Muscle of arm (tissue), 14 donors: ENCODE measurements at places on chromosomes 5 and 9. TPM values are rescaled to one million over a fixed set of nuclear protein-coding genes. Genes with fewer than 3 reads are reported as not detected.

- DNase-seq, result no peak
These were observed 373.5 kb downstream of the KIAA0825 start for GRCh38 chr5:94244921-94245320.

DNA sequence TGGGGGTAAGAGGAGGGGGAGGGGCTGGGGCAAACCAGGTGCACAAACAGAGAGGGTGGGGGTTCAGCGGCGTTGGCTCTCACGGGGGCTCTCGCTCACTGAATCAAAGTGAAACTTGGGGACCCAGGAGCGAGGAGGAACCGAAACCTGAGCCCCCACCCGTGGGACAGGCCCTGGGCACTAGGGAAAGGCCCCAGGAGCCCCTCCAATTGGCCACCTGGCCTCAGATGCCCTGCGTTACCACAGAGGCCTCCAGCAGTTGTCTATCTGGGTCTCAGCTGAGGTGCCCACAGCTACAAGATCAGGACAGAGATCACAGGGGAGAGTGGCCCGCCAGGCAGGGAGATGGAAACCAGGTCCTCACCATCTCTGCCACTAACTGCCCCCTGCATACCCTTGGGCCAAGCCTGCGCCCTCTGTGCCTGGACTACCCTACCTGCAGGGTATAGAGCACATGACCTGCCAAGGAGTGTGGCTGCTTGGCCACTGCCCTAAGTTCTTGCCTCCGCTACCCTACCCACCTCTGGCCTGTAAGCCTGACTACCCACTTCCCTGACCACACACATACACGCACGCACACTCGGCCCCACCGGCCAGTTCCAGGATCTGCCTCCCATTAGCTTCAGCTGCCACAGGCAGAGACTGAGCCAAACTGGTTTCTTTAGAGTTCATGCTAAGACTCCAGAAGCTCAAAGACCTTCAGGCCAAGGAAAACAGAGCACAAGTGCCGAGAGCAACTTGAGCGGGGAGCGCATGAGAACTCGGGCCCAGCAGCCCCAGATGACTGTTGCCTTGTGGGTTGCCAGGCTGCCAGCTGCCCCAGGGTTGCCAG is 39.9 kb downstream of the PAX5 start:
- no peak for DNase-seq

DNA sequence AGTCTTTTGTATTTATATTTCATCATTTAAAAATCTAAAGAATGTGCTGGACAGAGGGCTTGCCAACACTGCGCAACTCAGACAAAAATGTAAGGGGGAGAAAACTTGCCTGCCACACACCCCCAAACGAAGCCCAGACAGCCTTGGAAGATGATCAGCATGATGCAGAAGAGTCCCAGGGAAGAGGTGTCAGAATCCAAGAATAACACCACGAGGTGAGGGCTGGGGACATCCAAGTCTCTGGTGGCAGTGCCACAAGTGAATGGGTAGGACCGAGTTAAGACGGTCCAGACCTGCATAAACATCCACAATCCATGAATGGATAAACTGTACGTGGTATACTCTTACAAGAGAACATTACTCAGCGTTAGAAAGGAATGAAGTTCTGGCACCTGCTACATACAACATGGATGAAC is 10.4 kb downstream of the EPB41L4B start:
- DNase-seq, result peak; percentile 49

- no peak for DNase-seq
These were observed 60.9 kb downstream of the SLC12A2 start for GRCh38 chr5:128144491-128144890.

DNA sequence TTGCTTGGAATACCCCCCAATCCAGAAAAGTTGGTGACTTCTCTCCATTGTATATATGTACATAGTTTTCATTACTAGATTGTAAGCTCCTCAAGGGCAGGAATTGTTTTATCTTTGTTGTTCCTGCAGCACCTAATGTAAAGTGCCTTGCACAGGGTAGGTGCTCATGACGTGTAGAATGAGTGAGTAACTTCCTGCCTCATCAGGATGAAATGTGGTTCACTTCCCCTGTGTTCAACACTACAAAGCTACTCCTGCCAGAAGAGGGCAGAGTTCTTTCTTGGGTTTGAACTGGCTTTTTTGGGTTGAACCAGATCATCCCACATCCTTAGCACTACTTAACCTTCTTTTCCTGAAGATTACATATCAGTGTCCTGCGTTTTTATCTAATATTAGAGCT is 23.9 kb downstream of the GTF3C4 start:
- no peak for DNase-seq

DNA sequence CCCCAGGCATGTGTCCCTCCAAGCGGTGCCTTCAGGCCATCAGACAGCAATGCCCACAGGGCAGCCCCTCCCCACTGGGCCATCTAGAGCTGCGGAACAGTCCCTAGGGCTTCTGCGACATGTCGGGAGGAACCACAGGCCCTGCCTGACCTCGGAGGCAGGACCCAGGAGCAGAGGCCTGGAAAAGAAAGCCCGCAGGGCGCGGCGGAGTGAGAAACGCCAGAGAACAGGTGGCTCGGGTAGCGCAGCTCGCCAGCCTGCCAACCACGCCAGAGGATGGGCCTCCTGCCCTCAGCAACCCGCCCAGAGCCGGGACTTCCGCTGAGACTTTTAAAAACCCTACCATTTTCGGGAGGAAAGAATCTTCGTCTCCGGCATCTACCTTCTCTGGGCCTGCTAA is 715 bp downstream of the LCN8 start:
- DNase-seq, result no peak

DNA sequence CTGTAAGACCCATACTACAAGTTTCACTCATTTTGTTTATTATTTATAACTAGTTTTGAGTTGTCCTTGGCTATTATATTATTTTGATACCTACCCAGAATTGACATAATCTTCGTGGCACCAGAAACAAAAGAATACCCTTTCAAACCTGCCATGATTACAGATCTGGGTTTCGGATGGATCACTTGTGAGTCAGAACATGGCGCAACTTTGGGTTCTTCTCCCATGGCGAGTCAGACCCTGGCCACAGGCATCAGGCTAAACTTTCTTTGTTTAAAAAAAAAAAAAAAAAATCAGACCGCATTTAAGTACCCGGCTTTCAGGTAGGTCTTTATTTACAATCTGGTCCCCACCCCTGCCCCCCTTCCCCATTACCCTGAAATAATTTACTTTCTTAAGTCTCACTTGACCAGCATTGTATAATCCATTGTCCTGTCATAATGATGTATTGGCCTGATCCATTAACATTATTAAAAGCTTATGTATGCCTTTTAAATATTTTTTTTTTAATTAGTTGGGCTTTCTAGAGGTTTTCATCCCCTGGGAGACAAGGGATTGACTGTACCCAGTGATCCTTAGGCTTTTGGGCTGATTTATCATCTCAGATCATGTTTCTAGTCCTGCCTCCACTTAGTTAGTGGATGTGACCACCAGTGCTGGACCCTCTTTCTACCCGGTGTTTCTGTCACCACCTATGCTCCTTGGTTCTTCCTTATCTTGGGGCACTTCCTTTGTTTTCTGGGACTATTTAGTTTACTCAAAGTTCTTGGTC is 43.9 kb downstream of the F2RL2 start:
- no peak for DNase-seq

- peak; percentile 51 for DNase-seq
These were observed 6.6 kb downstream of the GALNT10 start for GRCh38 chr5:154196955-154197652.

DNA sequence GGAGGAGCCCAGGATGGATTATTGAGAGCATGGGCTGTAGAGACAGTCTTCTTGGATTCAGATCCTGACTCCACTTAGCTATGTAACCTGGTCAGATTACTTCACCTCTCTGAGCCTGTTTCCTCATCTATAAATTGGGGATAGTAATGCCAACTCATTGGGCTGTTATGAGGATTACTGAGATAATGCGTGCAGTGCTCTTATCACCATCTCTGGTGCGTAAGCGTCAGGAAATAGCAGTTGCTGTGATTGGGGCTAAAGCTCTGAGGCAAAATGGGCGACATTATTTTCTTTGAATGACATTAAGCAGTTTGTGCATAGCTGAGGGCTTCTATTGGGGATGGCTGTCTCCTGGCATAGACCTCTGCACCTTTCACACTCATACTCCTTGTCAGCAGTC is 995 bp upstream of the MSMP start:
- DNase-seq, result no peak

- no peak for DNase-seq
These were observed 22.8 kb downstream of the PTCH1 start for GRCh38 chr9:95494022-95494415.

- DNase-seq, result no peak
These were observed 805.1 kb downstream of the NR2F1-AS1 start for GRCh38 chr5:92775711-92776615.

DNA sequence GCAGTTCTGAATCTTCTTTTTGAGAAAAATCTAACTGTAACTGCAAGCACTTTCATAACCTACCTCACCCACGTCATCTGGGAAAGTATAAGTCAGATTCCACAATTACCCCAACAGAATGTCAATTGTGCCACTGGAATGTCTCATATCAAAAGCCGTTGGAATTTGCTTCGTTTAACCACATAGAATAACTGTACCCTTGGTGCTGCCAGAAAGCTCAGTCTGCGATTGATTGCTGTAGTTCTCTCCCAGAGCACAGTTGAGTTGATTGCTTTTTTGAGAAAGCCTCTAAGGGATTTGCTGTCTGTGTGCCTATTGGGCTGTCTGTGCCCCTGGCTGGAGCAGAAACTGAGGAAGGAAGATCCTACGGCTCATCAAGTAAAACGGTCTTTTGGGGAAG is 583.6 kb downstream of the TMEM38B start:
- no peak for DNase-seq

- DNase-seq, result no peak
These were observed 1.2 kb upstream of the CDC14B start for GRCh38 chr9:96620832-96621269.

GRCh38 chr9:116737152-116737546 is 50.0 kb downstream of the TRIM32 start:
- peak; percentile 30 for DNase-seq

GRCh38 chr5:1011226-1011631 is 2.6 kb downstream of the NKD2 start:
- no peak for DNase-seq

DNA sequence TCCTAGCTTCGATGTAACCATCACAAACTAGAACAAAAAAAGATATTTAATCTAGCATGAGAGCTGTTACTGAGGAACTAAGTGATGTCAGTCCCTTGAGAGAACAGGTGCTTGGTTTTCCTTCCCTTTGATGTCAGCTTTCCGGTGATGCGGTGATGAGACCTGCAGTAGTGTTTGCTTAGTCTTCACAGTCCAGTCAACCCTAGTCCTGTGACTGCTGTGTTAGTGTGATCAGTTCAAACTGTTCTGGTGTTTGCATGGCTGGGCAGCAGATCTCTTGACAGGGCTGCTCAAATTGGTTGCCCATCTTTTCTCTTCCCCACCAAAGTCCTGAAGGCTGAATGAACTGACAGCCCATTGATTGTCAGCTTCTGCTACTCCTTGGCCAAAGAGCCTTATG is 608.6 kb upstream of the DAB2 start:
- no peak for DNase-seq

- DNase-seq, result no peak
These were observed 27.9 kb downstream of the TRIO start for GRCh38 chr5:14171046-14171445.

GRCh38 chr9:92649007-92649406 is 20.9 kb downstream of the IPPK start:
- no peak for DNase-seq

DNA sequence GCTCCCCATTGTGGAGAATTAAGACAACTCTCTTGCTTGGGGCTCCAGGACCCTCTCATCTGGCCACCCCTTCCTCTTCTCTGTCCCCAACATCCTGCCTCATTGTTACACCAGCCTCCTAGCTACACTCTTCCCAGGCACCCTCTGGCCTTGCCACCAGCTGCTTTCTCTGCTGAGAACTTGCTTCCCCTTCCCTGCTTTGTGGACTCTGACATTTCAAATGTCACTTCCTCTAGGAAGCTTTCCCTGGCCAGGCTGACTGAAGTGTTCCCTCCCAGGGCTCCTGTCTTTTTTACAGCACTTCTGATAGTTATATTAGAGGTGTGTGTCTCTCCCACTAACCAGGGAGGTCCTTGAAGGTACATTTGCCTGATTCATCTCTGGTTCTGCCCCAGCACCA is 194.0 kb upstream of the KLF4 start:
- DNase-seq, result no peak

- DNase-seq, result no peak
These were observed 41.2 kb downstream of the FREM1 start for GRCh38 chr9:14868772-14869583.

- no peak for DNase-seq
These were observed 12.0 kb downstream of the ADRA1B start for GRCh38 chr5:159928122-159928909.

DNA sequence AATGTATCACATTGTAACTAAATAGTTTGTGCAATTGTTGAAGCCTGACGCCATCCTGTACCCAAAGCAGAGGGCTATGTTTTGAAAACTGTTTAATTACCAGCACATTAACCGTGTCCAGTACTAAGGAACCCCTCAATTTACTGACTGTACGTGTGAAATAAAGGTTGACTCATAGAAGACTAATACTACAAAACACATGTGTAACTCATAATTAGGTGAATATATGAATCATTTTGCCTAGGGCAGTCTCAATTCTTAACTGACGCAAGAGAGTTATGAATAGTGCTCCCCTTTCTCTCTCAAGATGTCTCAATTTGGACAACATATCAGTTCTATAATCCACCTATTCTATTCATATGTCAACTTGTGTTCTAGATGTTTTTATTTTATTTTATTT is 558.4 kb downstream of the PRDM9 start:
- no peak for DNase-seq

DNA sequence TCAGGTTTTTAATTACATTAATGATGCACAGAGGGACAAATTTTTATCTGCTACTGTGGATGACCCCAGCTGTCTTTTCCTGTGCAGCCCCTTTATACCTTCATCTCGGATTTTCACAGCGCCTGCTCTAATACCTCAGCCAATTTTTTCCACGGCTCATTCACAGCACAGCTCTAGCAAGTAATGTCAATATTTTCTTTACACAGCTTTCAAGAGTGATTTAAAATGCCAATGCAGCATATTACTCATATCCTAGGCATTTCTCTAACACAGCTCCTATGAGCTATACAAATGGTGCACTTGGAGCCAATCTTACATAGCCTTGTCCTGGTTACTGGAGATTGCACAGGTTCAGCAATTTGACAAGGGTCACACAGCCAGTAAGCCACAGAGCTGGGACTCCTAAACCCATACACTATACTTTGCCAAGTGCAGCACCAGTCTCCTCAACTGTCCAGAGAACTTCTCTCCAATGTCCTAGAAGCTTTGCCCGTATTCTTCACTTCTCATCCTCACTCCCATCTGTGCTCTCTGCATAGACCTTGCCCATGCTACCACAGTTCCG is 661.8 kb downstream of the DTWD2 start:
- no peak for DNase-seq

GRCh38 chr9:128139621-128140020 is 9.6 kb upstream of the LCN2 start:
- no peak for DNase-seq

- no peak for DNase-seq
These were observed 54.6 kb downstream of the FGF10 start for GRCh38 chr5:44334622-44335021.

GRCh38 chr5:177310757-177311391 is 824 bp downstream of the MXD3 start:
- no peak for DNase-seq

DNAH5 gene
- polyA plus RNA-seq, result 0.61 TPM

GALT gene
- polyA plus RNA-seq, result 35.5 TPM

FOXD4L5 gene
- 0.96 TPM for polyA plus RNA-seq

TERT gene
- polyA plus RNA-seq, result not detected

RNF183 gene
- not detected for polyA plus RNA-seq

INSL6 gene
- polyA plus RNA-seq, result 0.90 TPM

NAA35 gene
- polyA plus RNA-seq, result 23.6 TPM

RUSC2 gene
- polyA plus RNA-seq, result 42.6 TPM

NKD2 gene
- 1.7 TPM for polyA plus RNA-seq

ATG10 gene
- 10.3 TPM for polyA plus RNA-seq

IL12B gene
- polyA plus RNA-seq, result not detected

TXNDC8 gene
- not detected for polyA plus RNA-seq
